CD8-positive, alpha-beta T cell (primary cell): ENCODE measurements at places on chromosomes 5 and 9. TPM values are rescaled to one million over a fixed set of nuclear protein-coding genes. Genes with fewer than 3 reads are reported as not detected.

- DNase-seq, result no peak
Observed at GRCh38 chr9:75382126-75382525, 293.8 kb downstream of the OSTF1 start.

GRCh38 chr9:132879457-132880323 is 992 bp downstream of the SPACA9 start:
- DNase-seq, result no peak

DNA sequence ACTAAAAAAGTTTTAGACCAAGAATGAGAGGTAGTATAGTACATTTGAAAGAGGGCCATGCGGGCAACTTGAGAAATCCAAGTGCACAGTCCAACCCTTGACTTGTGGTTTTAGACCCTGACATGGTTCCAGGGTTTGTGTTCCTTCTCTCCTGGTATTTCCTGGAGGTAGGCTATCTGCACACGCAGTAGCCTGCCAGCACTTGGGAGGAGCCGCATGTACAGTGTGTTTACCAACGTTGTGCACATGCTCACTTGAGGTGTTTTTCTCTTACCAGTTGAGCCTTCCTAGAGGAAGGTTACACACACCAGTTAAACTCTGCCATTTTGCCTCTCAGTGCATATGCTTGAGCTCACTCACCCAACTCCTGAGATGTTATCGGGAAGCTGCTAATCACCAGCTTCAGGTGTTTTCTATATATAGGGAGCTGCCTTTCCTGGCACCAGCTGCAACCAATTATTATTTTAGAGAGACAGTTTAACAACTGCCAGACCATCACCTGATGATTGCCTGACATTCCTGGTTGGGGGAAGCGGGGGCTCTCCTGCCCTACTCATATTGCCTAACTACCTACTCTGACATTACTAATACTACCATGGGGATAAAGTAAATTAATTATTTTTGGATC is 593.4 kb upstream of the TUSC1 start:
- no peak for DNase-seq

DNA sequence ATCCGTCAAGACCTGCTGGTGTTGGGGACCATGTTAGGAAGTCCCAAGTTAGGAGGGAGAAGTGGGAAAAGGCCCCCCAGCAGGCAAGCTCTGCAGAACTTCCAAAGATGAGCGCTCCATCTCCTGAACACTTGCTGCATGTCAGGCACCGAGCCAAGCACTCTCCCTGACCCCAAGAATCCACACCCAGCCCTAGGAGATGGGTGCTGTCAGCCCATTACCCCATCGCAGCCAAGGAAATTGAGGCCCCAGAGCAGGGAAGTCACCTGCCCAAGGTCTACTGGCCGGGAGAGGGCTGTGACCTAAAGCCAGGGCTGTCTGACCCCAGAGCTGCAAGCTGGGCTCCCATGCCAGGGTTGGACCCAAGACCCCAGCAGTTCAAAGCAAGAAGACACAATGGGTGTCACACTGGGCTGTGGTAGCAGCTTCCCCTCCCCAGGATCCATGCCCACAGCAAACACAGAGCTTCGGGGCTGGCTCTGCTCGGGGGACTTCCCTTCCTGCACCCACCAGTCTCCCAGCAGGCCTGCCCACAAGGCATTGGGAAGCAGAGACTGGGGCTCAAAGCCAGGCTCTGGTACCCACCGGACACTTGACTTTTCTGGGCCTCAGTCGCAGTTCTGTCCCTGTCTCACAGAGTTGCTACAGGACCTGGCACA is 13.5 kb downstream of the EEIG1 start:
- DNase-seq, result no peak

GRCh38 chr5:174532455-174533453 is 191.6 kb upstream of the MSX2 start:
- no peak for DNase-seq

DNA sequence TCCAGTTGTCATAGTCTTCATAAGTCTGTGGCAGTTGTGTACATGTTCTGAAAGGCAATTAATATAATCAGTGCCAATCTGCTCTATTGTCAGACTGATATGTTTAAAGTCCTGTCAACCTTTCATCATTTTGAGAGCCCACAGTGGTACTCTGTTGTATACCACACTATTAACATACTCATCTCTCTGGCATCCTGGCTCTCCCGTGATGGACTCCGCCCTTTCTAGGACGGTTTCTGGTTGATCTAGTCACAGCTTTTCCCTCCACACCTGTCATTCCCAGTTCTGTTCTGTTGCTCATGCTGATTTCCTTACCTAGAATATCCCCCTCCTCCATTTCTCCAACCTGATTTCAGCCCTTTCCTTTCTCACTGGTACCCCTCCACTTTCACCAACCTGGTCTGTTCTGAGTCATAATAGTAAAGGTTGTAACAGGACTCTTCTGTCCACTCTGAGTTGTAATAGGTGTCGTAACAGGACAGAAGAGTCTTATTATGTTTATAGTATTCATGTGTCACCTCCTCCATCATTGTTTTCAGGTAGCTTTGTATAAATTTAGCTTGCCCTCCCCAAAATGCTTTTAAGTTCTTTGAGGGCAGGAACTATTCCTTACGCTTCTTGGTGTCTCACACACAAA is 4.1 kb downstream of the PTCD2 start:
- no peak for DNase-seq

DNA sequence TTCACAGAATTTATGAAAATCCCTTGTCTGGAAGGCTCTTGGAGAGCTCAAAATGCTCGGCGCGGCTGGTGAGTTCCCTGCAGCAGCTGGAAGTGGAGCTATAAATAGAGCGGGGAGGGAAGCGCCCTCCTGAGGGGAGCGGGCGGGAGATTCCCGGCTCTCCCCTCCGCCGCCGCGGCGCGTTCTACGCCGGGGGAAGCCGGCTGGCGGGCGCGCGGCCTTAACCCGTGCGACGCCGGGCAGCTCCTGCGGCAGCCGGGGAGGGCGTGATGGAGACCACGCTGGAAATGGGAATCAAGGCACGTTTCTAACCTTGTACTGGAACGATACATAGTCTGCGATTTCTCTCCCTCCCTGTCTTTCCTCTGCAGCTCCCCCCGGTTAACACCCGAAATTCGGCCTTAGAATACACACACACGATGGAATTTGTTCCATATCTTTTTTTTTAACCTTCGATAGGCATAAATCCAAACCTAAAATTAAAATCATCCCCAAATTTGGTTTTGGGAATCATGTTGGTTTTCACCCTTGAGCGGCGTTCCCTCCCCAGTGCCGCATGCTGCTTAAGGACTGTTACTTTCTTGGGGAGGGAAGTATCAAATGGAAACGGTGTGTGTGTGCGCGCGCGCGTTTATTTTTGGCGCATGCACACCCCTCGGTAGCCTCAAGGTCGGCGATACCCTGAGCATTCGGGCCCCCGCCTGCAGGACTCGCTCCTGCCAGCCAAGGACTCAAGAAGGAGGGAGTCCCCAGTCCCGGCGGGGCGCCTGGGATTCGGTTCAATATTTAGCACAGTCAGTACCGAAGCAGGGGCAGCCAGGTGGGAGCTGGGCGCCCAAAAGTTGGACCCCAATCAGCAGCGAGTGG is 306.3 kb upstream of the KCNN2 start:
- DNase-seq, result no peak

GRCh38 chr9:76143834-76144233 is 250.4 kb downstream of the RFK start:
- no peak for DNase-seq

- DNase-seq, result no peak
Observed at GRCh38 chr5:74051076-74051475, 425.1 kb downstream of the ARHGEF28 start.

DNA sequence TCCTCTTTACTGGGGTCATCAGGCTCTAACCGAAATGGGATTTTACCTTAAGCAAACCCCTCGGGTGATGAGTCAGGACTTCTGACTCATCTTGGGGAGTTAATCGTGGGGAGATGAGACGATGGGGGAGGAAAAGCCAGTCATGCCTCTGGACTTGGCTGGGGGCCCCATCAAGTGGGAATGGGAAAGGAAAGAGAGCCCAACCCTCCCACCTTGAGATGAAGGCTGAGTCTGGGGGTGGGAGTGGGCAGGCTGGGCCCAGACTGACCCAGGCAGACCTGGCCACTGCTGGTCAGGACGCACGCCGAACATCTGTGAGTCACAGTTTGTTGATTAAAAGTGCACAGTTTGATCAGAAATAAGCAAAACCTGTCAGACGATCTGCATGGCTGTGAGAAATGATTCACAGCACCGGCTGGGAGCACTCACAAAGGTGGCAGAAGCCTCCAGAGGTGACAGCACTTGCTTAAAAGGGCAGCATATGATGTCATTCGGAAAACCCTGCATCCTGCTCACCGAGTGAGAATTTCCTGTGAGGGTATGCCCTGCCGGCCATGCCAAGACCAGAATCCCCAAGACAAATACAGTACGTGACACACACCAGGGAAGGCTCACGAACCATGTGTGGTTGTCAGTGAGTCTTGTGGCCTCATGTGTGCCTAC is 50.0 kb upstream of the SLC25A51 start:
- no peak for DNase-seq

DNA sequence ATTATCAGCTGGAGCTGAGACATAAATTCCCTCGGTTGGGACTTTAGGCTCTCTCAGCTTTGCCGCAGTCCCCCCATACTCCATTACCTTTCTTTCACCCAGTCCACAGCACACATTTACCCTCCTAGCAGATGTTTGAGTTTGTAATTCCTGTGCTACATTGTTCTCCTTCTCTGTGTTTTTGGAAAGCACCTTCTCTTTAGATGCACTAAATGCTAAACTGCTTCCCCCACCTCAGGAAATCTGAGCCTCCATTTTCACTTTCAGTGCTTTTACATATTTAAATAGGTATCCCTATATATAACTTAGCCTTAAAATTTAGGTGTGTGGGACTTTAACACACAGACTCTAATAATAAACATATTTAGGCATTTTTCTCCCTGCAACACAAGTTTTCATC is 356.9 kb downstream of the NFIB start:
- no peak for DNase-seq

GRCh38 chr9:133117271-133118178 is 3.5 kb downstream of the RALGDS start:
- no peak for DNase-seq

DNA sequence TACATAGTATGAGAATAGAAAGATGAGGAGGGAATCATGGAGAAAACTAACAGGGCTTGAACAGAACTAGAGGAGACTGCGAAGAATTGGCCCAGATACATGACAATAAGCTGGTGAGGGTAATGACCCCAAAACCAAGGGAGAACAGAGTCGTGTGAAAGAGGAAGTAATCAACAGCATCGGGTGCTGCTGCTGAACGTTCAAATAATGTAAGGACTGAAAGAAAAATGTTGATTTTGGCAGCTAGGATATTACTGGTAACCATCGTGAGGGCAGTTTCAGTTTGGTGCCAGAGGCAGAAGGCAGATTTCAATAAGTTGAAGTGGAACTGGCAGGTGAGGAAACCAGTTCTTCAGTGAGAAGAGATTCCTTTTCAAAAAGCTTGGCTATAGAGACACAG is 66.8 kb upstream of the SMC2 start:
- no peak for DNase-seq

- no peak for DNase-seq
Observed at GRCh38 chr5:154486427-154486866, 8.4 kb upstream of the HAND1 start.

- DNase-seq, result no peak
Observed at GRCh38 chr5:150196514-150196913, 6.7 kb downstream of the SLC6A7 start.

DNA sequence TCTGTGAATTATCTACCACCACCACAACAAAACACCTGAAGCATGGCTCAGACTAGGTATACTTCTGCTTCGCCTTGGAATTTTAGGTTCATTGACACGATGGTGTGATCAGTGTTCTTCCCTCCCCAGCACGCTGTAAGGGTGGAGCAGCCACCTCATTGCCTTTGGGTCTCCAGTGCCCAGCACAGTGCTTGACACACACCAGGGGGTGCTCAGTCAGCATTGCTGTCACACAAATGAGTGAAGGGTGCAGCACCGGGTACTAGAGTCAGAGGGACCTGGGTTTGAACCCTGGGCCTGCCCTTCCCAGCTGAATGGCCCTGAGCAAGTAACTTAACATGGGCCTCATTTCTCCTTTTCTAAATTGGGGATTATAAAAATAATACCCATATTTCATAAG is 9.9 kb upstream of the ANGPTL2 start:
- DNase-seq, result no peak

- DNase-seq, result no peak
Observed at GRCh38 chr5:130985776-130986175, 179.3 kb downstream of the HINT1 start.

DNA sequence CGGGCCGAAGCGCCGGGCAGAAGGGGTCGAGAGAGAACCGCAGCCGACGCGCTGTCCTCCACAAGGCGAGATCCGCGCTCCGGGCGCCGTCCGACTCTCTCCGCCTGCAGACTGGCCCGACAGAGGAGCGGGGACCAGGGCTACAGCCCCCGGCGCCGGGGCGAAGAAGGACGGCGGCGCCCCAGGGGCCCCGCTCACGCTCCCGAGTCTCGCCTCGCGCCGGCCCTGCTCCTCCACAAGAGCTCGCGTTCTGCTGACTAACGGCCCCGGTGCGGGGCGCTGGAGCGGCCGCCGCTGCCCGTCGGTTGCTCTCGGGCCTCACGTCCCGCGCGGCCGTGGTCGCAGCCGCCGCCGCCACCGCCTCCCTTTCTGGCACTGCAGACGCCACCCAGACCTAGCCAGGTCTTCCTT is 338 bp downstream of the ABHD17B start:
- DNase-seq, result no peak

- no peak for DNase-seq
Observed at GRCh38 chr5:66281294-66281693, 137.2 kb downstream of the SREK1 start.

GRCh38 chr9:4105183-4105582 is 194.7 kb downstream of the GLIS3 start:
- no peak for DNase-seq

Gene PRR16
- total RNA-seq, result not detected

Gene ZNF622
- total RNA-seq, result 64.8 TPM

Gene IL33
- not detected for total RNA-seq

Gene RASEF
- total RNA-seq, result not detected

Gene IRX2
- total RNA-seq, result not detected

Gene FANCG
- total RNA-seq, result 15.2 TPM

Gene SLC45A2
- total RNA-seq, result not detected

Gene OBP2B
- not detected for total RNA-seq

Gene AP3B1
- 24.8 TPM for total RNA-seq
